ENCODE measurements at places on chromosomes 7 and 10. TPM values are rescaled to one million over a fixed set of nuclear protein-coding genes. Genes with fewer than 3 reads are reported as not detected.

The DPYSL4 gene
- 1.0 TPM for total RNA-seq

The RELN gene
- 14.1 TPM for total RNA-seq

The CYP3A4 gene
- not detected for total RNA-seq

The C1QL3 gene
- total RNA-seq: not detected

The RET gene
- total RNA-seq: 1.6 TPM

The CCDC172 gene
- total RNA-seq: not detected

The PDZD7 gene
- total RNA-seq: 1.0 TPM

The HOXA2 gene
- total RNA-seq: under 0.01 TPM

The GPR141 gene
- total RNA-seq: 1.0 TPM

The FAM25A gene
- total RNA-seq: not detected

The NAT16 gene
- not detected for total RNA-seq

The ENKUR gene
- 0.52 TPM for total RNA-seq

The CC2D2B gene
- 1.6 TPM for total RNA-seq

The LGI1 gene
- 9.4 TPM for total RNA-seq

The NPFFR1 gene
- under 0.01 TPM for total RNA-seq

The TAS2R5 gene
- 0.52 TPM for total RNA-seq

The WNT2 gene
- total RNA-seq: 3.1 TPM

The AKR1C8 gene
- total RNA-seq: not detected

The ZNF248 gene
- total RNA-seq: 16.7 TPM

The DOCK4 gene
- total RNA-seq: 24.5 TPM

The AGBL3 gene
- 4.2 TPM for total RNA-seq

The LAMB1 gene
- 195 TPM for total RNA-seq

The ABLIM1 gene
- total RNA-seq: 34.4 TPM

The PRSS37 gene
- total RNA-seq: not detected

The DRGX gene
- not detected for total RNA-seq

The CLCN1 gene
- 4.7 TPM for total RNA-seq

The HYAL4 gene
- under 0.01 TPM for total RNA-seq

The EBF3 gene
- total RNA-seq: 33.4 TPM

The STEAP2 gene
- total RNA-seq: 2.6 TPM

The ZNF736 gene
- total RNA-seq: 20.4 TPM

The DDX50 gene
- 42.3 TPM for total RNA-seq

The VIM gene
- total RNA-seq: 1,688 TPM

The SAP25 gene
- total RNA-seq: not detected

The MYH16 gene
- not detected for total RNA-seq

The HOXA1 gene
- total RNA-seq: not detected

The ASB10 gene
- 3.7 TPM for total RNA-seq

The PRKG1 gene
- total RNA-seq: 44.9 TPM

The MEOX2 gene
- 44.9 TPM for total RNA-seq

The EGFR gene
- 17.7 TPM for total RNA-seq

The JMJD1C gene
- total RNA-seq: 90.8 TPM

The GIMAP1 gene
- total RNA-seq: 1.0 TPM

The ANK3 gene
- 110 TPM for total RNA-seq

The SPDYE5 gene
- total RNA-seq: not detected

The TAS2R4 gene
- total RNA-seq: 4.2 TPM

The PIK3CG gene
- 5.2 TPM for total RNA-seq

The CRHR2 gene
- under 0.01 TPM for total RNA-seq

The FAM24B gene
- 1.0 TPM for total RNA-seq

The MORN4 gene
- 1.0 TPM for total RNA-seq

The TMEM273 gene
- 6.8 TPM for total RNA-seq

The MALSU1 gene
- 95.5 TPM for total RNA-seq

The NUTM2A gene
- 1.0 TPM for total RNA-seq

The TSPAN14 gene
- total RNA-seq: 6.3 TPM

The OR2A1 gene
- under 0.01 TPM for total RNA-seq

Data from skeletal muscle tissue (tissue), 5 donors.